IMR-90 (cell line): ENCODE measurements at places on chromosomes 2 and 18. TPM values are rescaled to one million over a fixed set of nuclear protein-coding genes. Genes with fewer than 3 reads are reported as not detected.
A peak's percentile ranks its signal among the peaks of the same experiment; 100 is the strongest.

GRCh38 chr18:39661856-39662366, 2096.3 kb upstream of the CELF4 start:
- DNase-seq: no peak

ADCYAP1 gene
- total RNA-seq: not detected in 2 replicates

- peak; percentile 52 for DNase-seq
These were observed at the start of gene ZNF804A for GRCh38 chr2:184598316-184599053. Gene ZNF804A, plus strand, starts transcription at chr2:184598529. Its CDS starts 431 bp downstream, at chr2:184598960.

DNA sequence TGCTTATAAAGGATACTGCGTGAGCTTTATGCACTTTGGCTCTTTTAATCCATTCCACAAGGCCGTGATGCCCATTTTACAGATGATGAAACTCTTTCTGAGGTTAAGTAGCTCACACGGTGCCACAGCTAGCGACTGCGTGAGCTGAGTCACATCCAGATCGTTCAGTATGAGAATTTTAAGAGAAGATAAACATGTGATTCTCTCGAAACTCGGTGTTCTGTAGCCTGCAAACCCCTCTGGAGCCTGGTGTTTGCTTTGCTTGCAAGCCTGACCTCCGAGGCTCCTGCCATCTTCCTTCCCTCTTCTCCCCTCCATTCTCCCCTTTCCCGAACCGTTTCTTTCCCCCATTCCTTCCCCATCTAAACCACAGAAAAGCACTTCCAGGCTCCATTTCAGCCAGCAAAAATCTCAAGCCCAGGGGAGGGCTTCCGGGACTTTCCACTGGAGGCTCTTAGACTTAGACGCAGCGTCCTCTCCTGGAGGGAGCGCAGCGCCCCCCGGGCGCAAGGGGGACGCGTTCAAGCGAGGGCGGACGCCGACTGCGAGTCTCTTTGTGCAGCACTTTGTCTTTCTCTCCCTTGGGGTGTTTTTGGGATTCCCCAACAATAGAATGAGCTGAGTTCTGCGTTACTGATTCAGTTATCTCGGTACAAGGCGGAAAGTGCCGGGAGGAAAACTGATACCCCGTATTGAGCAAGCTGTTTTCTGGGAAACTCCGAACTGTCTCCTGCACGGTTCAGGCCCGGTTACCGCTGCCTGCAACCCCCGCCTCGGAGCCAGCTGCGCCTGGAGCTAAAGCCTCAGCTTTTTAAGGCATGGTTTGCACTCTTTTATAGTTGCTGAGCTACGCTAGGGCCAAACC, 38.0 kb downstream of the CYP1B1 start:
- peak; percentile 47 for DNase-seq

DNA sequence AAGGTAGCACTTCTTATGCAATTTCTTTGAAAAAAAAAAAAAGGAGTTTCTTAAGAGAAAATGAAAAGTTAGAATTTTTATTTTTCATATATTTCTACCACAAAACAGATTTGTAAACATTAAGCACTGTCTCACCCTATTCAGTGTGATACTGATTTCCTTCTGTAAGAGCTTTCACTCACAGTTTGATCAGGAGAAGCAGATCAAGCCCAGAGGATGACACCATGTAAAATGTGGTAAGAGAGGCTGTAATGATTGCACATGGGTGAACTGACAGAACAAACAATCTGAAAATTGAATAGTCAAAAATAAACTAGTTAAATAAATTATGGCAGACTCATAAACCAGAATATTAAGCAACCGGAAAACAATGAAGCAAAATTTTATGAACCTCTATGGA, 54.5 kb downstream of the MEMO1 start:
- DNase-seq: no peak

DNA sequence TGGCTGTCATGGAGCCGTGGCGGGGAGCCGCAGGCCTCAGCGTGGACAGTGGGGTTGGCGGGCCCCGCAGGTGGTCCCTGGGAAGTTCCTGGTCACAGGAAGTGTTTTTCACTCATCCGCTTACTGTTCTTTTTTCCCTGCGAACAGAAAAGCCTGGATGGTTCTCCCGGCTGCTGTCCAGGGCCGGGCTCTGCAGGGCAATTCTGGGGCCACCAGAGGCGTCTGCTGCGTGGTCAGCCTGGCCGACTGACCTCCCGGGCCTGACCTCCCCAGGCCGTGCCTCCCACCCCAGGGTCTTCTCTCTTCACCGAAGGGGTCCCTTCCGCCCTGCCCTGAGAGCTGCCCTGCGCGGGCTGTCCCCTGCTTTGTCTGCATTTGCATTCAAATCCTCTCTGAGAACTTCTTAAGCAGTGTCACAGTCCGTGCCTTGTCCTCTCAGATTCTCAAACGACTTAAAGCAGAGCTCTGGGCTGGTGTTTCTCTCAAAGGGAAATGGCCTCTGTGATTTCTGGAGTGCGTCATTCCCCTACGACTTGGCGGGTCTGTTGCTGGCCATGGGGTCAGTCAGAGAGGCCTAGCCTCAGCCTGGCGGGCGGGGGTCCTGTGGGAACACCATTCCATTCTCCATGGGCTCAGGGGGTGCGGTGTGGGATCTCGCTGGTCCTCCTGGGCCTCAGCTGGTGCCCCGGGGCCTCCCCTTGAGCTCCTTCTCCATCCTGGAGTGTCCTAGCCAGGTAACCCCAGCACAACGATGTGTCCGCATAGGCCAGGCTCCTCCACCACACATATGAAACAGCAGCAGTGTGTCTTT, 38.3 kb downstream of the KLHL29 start:
- no peak for DNase-seq
